Tibial artery (tissue), 4 donors: ENCODE measurements at places on chromosomes 3 and 15.
A peak's percentile ranks its signal among the peaks of the same experiment; 100 is the strongest.

DNA sequence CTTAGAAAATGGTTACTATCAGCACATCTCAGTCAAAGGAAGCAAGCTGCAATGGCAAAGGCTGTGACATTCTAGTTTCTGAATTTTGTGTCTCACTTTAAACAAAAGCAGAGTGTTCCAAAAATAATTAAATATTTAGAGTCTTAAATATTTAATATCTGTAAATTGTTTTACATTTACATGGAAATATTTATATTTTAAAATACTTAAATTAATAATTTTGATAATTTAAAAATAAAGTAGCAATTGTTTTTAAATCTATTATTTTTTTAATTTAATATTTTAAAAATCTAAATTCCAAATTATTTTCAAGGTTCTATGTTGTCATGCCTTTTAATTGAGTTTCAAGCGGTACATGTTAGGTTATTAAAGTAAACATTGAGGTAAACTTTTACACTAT lies 843.1 kb downstream of the ROBO1 start:
- DNase-seq = no peak

GRCh38 chr3:71384388-71384787 lies 199.1 kb downstream of the FOXP1 start:
- DNase-seq = no peak

GRCh38 chr3:7759630-7760029 lies 742.0 kb upstream of the LMCD1 start:
- no peak for DNase-seq

DNA sequence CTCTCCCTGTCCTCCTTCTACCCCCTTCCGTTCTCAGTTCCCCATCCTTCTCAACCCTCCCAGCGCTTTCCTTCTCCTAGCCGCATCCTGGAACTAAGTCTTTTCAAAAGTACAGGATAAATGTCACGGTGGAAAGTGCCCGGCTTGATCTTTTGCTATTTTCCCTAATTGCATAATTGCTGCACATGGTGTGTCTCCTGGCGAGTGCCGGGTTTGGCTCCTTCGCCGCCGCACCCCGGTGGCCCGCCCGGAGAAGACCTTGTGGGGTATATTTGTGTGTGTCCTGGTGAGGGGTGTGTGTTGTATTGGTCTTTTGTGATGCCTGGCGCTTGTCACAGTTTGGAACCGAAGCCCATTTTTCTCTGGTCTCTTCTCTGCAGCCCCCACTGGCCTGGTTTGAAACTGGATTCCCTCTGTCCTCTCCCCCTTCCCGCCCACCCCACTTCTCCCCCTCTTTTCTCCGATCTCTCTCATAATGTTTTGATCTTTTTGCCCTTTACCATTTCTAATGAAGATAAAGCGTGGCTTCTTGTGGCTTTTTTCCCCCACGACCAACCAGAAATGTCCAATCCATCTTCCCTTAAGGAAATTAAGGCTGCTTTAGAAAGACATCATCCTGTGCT lies 692 bp downstream of the UBE2E2 start:
- peak; percentile 68 for DNase-seq

DNA sequence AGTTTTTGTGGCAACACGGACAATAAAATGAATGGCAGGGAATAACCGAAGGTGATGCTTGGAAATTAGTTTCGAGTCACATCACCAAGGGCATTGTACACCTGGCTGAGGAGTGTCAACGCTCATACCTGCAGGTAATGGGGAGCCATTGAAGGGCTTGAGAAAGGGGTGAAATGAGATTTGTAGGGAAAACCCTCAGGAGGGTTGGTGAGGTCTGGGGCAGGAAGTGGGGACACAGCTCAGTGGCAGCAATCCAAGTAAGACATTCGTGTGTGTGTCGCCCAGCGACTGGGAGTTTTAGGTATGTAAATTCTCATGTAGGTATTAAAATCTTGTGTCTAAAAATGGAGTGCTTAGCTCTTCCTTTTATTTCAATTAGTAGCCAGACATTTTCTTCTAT lies 14.3 kb downstream of the PARP14 start:
- DNase-seq = no peak

DNA sequence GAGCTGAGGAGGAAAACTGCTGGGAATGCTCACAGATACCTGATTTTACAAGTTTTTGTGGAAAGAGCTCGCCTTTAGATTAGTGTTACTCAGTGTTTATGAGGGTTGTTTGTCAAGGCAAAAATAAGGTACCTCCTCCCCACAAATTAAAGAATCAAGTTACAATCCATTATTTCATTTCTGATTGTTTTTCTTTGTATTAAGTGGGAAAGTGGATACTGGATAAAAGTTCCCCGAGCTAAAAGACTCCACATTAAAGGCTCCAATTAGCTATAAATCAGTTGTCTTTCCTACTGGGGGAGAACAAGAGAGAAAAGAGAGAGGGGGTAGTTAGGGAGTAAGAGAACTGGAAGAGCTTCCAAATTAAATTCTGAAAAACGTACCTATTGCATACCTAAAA lies 1.9 kb downstream of the ALDH1A2 start:
- DNase-seq = no peak

DNA sequence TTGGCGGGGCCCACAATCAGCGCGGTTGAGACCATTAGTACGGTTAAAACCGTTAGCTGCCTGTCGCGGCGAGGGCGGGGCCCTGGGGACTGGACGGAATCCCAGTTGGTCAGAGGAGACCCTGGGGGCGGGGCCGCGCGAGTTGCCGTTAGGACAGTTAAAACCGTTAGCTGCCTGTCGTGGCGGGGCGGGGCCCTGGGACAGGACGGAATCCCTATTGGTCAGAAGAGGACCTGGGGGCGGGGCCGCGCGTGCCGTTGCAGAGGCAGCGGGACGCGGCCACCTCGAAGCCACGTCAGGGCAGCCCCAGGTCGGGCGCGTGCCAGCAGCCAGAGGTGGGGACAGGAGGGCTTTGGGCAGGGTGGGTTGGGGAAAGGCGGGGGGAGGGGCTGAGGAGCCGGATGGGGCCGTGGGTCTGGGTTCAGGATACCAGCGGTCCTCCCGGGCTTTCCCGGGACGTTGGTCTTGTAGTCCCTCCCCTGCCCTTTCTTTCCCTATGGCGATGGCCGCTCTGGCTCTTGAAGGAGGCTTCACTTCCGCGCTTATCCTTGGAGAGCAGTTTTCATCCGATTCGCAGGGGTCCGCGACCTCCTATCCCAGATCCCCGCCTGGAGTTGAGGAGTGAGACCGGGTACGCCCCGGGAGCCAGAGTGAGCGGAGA lies 28.0 kb downstream of the KLHDC8B start:
- peak; percentile 84 for DNase-seq

DNA sequence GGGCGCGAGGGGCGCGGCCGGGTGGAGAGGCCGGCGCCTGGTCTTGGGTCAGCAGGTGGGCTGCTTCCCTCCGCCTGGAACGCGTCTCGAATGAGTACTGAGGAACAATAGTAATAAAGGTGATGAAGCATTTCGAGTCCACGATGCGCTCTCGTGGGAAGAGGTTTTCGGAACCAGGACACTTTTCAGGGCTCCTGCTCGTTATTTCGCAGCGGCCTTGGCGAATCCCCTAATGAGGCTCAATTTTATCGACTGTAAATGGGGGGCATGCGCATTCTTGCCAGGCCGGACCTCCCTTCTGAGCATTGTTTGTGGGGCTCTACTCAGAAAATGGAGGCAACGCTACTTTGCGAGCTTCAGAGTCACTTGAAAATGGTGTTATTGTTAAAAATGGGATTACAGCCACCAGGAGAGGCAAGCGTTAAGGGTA lies 1.2 kb downstream of the NR2C2 start:
- DNase-seq = no peak

GRCh38 chr15:66735909-66736305 lies 33.9 kb downstream of the SMAD6 start:
- no peak for DNase-seq

GRCh38 chr3:134663721-134664456 lies 13.1 kb upstream of the KY start:
- DNase-seq = no peak

GRCh38 chr3:66439666-66440344 lies 61.0 kb downstream of the LRIG1 start:
- DNase-seq = no peak

DNA sequence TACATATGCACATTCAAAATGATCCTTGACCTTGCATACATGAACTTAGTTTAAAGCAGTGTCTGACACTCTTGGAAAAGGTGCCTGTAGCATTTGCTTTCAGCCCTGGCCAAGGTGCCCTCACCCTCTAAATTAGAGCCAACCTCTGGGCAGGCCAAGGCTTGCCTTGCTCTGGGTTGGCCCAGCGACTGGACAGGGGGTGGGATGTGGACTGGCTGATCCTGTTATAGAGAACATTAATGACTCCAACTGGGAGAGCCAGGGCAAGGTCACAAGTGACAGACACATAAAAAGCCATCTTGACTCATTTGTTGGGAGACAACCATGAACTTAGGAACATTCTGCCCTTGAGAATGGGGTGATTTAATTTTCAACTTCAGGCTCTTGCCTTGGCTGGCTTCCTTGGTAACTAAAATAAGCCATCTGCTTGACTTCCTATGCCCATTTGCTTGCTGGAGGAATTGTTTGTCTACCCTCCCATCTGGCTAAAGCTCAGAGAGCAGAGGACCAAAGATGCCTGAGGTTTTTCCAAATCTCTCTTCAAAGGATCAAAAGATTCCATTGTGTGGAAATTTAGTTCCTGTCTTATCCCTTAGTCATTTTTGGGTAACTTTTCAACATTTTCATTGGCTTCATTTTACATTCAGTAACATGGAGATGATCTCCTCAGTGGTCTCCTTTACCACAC lies 403.7 kb downstream of the SOX2 start:
- DNase-seq = no peak
